ENCODE measurements at places on chromosomes 12 and 14. TPM values are rescaled to one million over a fixed set of nuclear protein-coding genes. Genes with fewer than 3 reads are reported as not detected.
A peak's percentile ranks its signal among the peaks of the same experiment; 100 is the strongest.

DNA sequence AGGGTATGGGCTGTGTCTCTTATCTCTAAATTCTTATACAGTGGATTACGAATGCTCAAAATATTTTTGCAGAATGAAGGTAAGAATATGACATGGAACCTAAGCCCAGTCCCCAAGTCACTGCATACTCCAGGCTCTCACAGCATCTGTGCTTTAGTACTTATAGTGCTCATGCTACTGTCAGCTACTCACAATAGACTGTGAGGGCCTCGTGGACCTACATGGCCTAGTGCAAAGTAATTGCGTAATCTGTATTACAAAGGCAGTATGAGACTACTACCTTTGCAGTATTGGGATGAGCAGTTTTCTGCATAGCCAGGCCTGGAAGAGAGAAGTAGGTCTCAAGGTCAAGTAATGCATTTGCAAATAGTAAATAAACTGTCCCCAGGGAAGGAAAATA lies 27.9 kb downstream of the VWF start:
- H3K36me3 ChIP-seq = peaks cover 11% of the 10 kb centered on the region
- peaks cover 1% of the 10 kb centered on the region for H3K27me3 ChIP-seq
- no peak overlapping the region for H3K27ac ChIP-seq

DNA sequence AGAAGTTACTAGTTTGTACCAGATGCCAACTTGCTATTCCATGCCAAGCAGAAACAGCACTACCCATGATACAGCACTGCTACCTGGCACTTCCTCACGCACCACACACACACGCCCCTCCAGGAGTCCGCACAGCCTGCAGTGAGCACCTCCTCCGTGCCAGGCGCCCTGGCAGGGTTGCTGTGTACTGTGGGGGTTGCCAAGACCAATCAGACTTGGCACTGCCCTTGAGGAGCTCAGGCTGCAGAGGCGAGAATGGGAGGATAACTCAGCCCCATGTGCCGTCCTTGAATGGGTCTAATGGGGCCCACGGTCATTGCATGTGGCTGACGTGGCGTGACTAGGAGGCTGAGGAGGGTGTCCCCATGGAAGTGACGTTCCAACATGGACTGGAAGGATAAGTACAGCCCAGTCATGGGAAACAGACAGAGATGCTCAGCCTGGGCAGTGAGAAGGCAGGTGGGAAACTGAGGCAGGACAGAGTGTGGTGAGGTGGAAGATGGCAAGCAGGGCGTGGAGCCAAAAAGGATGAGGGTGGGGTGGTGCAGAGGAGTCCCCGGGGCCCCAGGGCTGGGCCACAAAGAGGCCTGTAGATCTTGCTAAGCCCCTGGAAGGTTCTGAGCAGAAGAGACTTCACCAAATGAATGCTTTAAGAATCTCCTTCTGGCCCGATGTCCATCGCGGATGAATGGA lies 65.3 kb upstream of the C14orf180 start:
- H3K27me3 ChIP-seq = peaks cover 2% of the 10 kb centered on the region
- no peaks in the 10 kb centered on the region for H3K4me1 ChIP-seq
- no peak overlapping the region for H3K27ac ChIP-seq
- H3K36me3 ChIP-seq = peaks cover 4% of the 10 kb centered on the region
- DNase-seq = no peak

DNA sequence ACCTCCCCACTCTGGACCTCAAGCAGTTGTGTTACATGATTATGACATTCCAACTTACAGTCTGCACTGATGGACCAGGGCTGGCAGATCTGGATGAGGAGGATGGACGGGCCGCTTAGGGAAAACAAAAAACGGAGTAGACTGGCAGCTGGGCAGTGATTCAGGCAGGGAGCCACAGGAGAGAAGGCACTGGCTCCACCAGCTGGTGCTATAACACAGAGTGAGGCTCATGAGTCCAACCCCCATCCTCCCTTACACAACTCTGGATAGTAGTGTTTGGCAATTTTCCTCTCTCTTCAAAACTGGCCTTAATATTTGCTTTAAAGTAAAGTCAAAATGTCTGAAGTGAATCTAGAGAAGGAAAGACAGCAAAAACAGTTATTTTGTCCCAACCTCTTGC lies 9.7 kb upstream of the RIC8B start:
- no peaks in the 10 kb centered on the region for H3K27me3 ChIP-seq
- no peaks in the 10 kb centered on the region for H3K36me3 ChIP-seq
- H3K27ac ChIP-seq = no peak overlapping the region
- no peak for DNase-seq

DNA sequence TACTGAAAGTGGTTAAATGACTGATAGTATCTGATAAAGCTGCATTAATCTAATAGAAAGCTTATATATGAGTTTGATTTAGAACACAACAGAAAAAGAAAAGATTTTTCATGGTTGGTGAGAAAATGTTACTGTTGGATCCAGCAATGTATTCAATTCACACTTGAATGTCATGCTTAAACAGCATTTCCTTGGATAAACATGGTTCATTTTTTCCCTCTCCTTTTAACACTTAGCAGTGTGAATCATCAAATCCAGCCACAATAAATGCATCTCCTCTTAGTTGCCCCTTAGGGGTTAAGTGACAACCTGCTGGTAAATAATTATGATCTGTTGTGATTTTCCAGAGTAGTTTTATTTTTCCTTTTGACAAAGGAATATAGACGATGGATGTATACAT lies 74.9 kb upstream of the GRIP1 start:
- no peak overlapping the region for H3K27ac ChIP-seq
- H3K4me3 ChIP-seq = no peak overlapping the region
- no peaks in the 10 kb centered on the region for H3K4me1 ChIP-seq
- no peak for DNase-seq
- H3K27me3 ChIP-seq = no peaks in the 10 kb centered on the region

GRCh38 chr12:93572712-93573551 lies 457 bp downstream of the SOCS2 start:
- H3K36me3 ChIP-seq = peaks cover 12% of the 10 kb centered on the region
- H3K4me3 ChIP-seq = peak overlapping the region; percentile 95
- peak; percentile 47 for DNase-seq
- H3K27me3 ChIP-seq = peaks cover 18% of the 10 kb centered on the region
- peaks cover 11% of the 10 kb centered on the region for H3K4me1 ChIP-seq
- no peak overlapping the region for H3K27ac ChIP-seq

DNA sequence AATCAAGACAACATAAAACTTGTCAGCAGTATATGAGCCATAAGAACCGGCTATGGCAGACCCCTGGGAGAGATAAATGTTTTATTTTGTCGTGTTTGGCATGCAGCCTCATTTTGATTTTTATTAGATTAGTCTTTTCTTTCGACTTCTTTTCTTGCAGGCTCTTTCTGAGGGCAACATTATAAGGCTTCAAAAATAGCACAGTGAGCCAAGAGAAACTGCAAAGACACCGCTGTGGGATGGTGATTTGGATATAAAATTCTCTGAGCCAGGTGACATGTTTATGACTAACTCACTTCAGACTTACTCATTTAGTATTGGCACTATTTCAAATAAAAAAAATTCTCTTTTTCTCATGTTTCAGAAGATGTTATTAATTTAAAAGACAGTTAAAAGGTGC lies 96.8 kb upstream of the PKP2 start:
- no peak overlapping the region for H3K27ac ChIP-seq
- no peaks in the 10 kb centered on the region for H3K36me3 ChIP-seq
- H3K27me3 ChIP-seq = no peaks in the 10 kb centered on the region
- peaks cover 18% of the 10 kb centered on the region for H3K4me1 ChIP-seq
- H3K4me3 ChIP-seq = no peak overlapping the region
- no peak for DNase-seq

GRCh38 chr12:131330106-131330815 lies 376.6 kb downstream of the ADGRD1 start:
- DNase-seq = no peak
- no peaks in the 10 kb centered on the region for H3K4me1 ChIP-seq
- H3K27ac ChIP-seq = no peak overlapping the region
- H3K4me3 ChIP-seq = peak overlapping the region; percentile 0
- H3K36me3 ChIP-seq = peaks cover 14% of the 10 kb centered on the region

DNA sequence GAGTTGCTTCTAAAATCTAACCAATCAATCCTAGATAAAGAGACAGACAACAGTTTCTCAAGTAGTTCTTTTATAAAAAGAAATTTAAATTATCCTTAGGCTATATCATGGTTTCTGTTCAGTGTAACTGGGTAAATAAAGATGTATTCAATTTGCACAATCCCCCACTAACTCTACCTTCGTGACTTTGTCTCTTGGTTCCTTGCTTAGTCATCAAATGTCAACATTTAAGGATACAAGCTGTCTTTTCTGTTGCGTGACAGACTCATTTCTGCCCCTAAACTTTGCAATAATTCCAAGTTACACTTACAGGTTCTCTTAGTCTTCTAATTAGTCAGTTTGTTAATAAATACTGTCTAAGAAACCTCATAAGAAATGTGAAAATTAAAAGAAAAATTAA lies 50.6 kb downstream of the SCAF11 start:
- no peak overlapping the region for H3K27ac ChIP-seq
- H3K36me3 ChIP-seq = peaks cover 33% of the 10 kb centered on the region
- no peak overlapping the region for H3K4me3 ChIP-seq
- H3K4me1 ChIP-seq = no peaks in the 10 kb centered on the region

- H3K27me3 ChIP-seq = peaks cover 10% of the 10 kb centered on the region
- H3K4me3 ChIP-seq = no peak overlapping the region
- H3K4me1 ChIP-seq = peaks cover 55% of the 10 kb centered on the region
- peak overlapping the region; percentile 92 for H3K27ac ChIP-seq
Measured at GRCh38 chr12:124518051-124518932, 49.1 kb downstream of the NCOR2 start.

DNA sequence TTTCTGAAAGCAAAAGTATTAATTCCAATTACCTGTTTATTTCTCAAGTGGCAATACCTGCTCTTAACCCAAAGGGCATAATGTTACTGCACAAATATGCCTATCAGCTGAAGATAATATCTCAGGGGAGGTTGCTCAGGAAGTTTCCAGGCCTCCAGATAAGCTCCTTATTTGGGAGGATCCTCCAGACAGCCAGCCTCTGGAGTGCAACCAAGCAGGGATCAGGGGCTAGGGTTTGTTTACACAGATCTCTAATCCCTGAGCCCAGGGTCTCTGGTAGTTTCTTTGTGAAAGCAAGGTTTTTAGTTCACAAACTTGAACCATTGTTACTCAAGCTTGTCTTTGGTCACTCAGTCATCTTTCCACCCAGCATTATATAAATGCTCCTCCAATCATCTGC lies 124.4 kb downstream of the SLC38A4 start:
- no peak overlapping the region for H3K27ac ChIP-seq
- H3K4me3 ChIP-seq = no peak overlapping the region
- peaks cover 1% of the 10 kb centered on the region for H3K27me3 ChIP-seq
- no peaks in the 10 kb centered on the region for H3K36me3 ChIP-seq
- H3K4me1 ChIP-seq = no peaks in the 10 kb centered on the region

GRCh38 chr12:91609283-91609682 lies 426.7 kb upstream of the DCN start:
- H3K27me3 ChIP-seq = no peaks in the 10 kb centered on the region
- H3K4me3 ChIP-seq = no peak overlapping the region
- no peak overlapping the region for H3K27ac ChIP-seq
- H3K4me1 ChIP-seq = no peaks in the 10 kb centered on the region

DNA sequence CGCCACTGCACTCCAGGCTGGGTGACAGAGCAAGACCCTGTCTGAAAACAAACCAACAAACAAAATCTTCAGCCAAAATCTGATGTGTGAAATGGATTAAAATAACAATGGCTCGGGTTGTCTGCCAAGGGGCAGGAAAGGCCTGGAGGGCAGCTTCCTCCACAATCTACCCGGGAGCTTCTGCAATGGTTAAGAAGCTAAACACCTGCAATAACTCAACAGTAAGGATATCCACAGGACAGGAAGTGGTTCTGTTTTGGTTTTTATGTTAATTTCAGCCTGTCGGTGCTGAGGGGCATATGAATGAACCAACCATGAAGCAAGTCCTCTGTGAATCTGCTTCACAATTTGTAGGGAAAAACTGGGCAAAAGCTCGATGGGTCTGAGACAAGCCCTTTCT lies 34.4 kb downstream of the RAD52 start:
- peak overlapping the region; percentile 90 for H3K27ac ChIP-seq
- DNase-seq = peak; percentile 11
- peaks cover 43% of the 10 kb centered on the region for H3K36me3 ChIP-seq
- peaks cover 3% of the 10 kb centered on the region for H3K27me3 ChIP-seq
- H3K4me1 ChIP-seq = peaks cover 54% of the 10 kb centered on the region

- DNase-seq = no peak
- H3K4me1 ChIP-seq = peaks cover 12% of the 10 kb centered on the region
- no peak overlapping the region for H3K27ac ChIP-seq
- no peak overlapping the region for H3K4me3 ChIP-seq
- H3K27me3 ChIP-seq = no peaks in the 10 kb centered on the region
Measured at GRCh38 chr12:65609359-65609771, 214.9 kb upstream of the HMGA2 start.

Gene LBHD2
- not detected for total RNA-seq

Gene TGFB3
- total RNA-seq = 1.5 TPM

Gene PLCZ1
- total RNA-seq = not detected

Gene WSCD2
- total RNA-seq = not detected

Gene CLEC4C
- total RNA-seq = not detected

Gene PRPH
- not detected for total RNA-seq

Gene NEMF
- 55.5 TPM for total RNA-seq

Gene ZFYVE1
- total RNA-seq = 50.6 TPM

Gene CCDC184
- total RNA-seq = 13.3 TPM

Gene GNB3
- 9.0 TPM for total RNA-seq

Gene RDH12
- 0.44 TPM for total RNA-seq

Gene PTPRB
- 162 TPM for total RNA-seq

Gene CABP1
- total RNA-seq = not detected

Gene INSM2
- total RNA-seq = not detected

Gene SYCP3
- not detected for total RNA-seq

Gene ITFG2
- total RNA-seq = 16.3 TPM

Measured in endothelial cell (in vitro differentiated cells).